Daoy (cell line): ENCODE measurements at places on chromosomes 7 and 10. TPM values are rescaled to one million over a fixed set of nuclear protein-coding genes. Genes with fewer than 3 reads are reported as not detected.

The RBM17 gene
- total RNA-seq = 23.7 and 32.7 TPM in 2 replicates

The GPER1 gene
- 0.40 and 4.5 TPM in 2 replicates for total RNA-seq

The IQUB gene
- total RNA-seq = 0.74 and 1.0 TPM in 2 replicates

The PNLIPRP2 gene
- not detected in 2 replicates for total RNA-seq

The SPDYE9 gene
- not detected in 2 replicates for total RNA-seq

The EBLN1 gene
- not detected in 2 replicates for total RNA-seq

The PGAM2 gene
- total RNA-seq = 0.39 TPM in 1 of 2 replicates, not detected in the other

The ACSM6 gene
- not detected in 2 replicates for total RNA-seq

The IKZF1 gene
- total RNA-seq = 4.2 and 5.2 TPM in 2 replicates

The NODAL gene
- total RNA-seq = not detected in 2 replicates

The CAMK2B gene
- total RNA-seq = 0.06 TPM in 1 of 2 replicates, not detected in the other

The TRIL gene
- 0.11 and 0.15 TPM in 2 replicates for total RNA-seq

The PCGF6 gene
- total RNA-seq = 25.1 and 29.3 TPM in 2 replicates

The KIF11 gene
- 53.8 and 63.8 TPM in 2 replicates for total RNA-seq

The COBL gene
- 4.6 and 6.1 TPM in 2 replicates for total RNA-seq

The CD36 gene
- total RNA-seq = not detected in 2 replicates
